Fibroblast of skin of scalp (primary cell): ENCODE measurements at places on chromosomes 5 and 9.

DNA sequence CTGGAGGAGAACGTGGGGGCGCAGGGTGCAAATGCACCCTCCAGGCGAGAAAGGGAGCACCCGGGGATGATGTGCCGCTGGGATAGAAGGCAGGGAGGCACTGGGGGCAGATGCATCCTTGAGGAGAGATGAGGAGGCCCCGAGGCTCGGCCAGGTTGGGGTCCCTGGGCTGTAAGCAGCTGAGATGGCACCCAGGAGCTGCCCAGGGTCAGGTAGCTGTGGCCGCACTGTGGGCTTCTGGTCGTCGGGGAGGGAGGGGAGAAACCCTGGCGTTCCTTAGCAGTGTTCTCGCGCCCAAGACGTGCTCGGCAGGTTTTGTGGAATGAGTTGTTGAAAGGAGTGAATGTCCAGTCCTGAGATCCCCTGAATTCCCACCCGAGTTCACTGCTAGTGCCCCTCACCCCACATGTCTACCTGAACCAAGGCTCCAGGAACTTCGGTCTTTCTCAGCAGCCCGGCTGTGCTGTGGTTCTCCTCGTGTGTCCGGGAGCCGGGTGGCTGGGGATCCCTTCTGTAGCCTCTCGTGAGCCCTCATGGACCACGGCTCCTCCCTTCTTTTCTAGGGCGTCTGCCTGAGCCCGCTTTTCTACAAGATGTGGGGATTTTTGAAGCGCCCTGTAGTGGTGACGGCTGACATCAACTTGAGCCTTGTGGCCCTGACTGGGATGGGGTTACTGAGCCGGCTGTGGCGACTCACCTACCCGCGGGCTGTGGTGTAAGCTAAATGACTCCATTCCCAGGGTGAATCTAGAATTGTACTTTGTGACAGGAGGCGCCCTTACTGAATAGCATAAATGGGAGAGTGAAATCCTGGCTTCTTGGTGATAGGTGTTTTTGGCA lies 1.1 kb downstream of the POMT1 start:
- peak; percentile 19 for DNase-seq

- DNase-seq, result no peak
Measured at GRCh38 chr5:125575891-125576505, 829.6 kb upstream of the ZNF608 start.

GRCh38 chr5:77923666-77924065 lies 147.5 kb upstream of the TBCA start:
- no peak for DNase-seq

DNA sequence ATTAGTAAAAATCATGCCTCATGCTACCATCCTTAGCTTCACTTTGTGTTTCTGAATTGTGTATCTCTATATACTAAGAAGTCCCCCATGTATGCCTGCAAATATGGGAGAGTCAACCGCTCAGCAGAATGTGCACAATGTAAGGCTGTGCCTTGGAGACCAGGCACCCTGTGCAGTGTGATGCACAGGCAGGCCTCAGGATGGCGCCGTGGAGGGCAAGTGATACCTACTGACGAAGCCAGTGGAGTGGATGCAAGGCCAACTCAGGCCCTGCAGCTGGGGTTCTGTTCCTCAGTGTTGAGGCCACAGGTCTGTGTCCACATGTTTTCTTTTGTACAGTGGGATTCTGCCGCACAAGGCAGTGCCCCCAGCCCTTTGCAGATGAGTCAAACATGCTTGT lies 28.4 kb downstream of the SYK start:
- no peak for DNase-seq

GRCh38 chr5:138082033-138082432 lies 1.8 kb upstream of the WNT8A start:
- DNase-seq, result no peak

DNA sequence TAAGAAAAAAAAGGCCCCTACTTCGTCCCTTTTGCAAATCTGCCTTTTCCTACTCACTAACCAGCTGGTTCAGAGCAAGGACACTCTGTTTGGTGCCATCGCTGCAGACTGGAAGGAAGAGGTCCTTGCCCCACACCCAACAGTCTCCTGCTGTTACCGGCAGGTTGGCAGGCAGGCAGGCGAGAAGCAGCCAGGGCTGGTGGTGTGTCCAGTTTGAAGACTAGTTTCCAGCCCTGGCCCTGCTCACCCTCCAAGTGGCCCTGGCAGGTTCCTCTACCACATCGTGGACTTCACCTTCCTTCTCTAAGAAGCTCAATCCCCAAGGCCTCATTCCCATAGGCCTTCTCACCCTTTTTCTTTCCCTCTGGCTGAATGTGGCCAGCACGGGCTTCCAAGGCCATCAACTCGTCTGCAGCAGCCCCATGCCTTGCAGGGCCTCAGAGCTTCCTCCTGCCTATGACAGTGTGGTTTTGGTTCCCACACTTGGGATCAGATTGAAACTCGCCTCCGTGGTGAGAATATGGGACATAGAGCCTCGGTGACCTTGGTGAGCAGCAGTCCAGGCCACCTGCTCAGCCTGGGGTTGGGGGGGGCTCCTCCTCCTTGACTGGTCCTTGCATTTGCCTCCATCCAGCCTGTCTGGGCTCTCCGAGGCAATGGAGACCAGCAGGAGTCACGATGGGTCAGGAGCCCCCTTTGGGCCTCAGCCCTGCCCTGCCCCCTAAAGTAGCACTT lies 22.9 kb downstream of the TGFBI start:
- DNase-seq, result no peak

DNA sequence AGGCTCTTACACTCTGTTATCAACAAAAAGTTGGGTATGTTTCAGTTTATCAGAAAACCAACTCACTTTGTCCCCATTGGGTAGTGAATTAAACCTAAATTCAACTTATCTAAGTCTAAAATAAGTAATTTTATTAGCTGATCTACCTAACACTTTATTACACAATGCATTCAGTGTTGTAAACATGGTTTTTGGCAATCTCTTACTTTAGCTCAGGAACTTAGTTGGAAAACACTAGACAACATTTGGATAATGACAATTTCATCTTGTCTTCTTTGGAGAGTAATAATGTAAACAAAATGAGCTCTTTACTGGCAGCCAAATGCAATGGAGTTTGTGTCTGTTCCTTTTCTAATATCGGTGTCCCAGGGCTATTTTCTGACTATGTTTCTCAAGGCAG lies 33.0 kb downstream of the FGF10 start:
- no peak for DNase-seq

- DNase-seq, result no peak
Measured at GRCh38 chr9:112475318-112475717, 11.3 kb upstream of the KIAA1958 start.

GRCh38 chr5:72194846-72195245 lies 87.6 kb downstream of the MAP1B start:
- no peak for DNase-seq

DNA sequence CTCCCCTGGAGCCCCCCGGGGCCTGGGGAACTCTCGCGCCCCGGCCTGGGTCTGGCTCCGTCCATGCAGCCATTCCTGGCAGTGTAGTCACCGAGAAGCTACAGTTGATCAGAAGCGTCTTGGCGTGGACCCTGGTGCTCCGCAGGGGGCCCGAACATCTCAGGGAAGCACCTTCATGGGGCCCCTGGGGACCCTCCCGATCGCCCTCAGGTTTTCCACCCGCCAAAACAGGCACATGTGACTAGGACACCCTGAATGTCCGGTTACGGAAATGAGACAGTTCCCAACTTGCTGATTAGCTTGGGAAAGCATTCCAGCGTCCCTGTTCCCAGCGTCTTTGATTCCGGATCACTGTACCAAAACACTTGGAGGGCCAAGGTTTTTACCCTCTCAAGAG lies 472 bp downstream of the FBXO4 start:
- peak; percentile 33 for DNase-seq

- no peak for DNase-seq
Measured at GRCh38 chr9:38286766-38287165, 105.7 kb upstream of the ALDH1B1 start.

- no peak for DNase-seq
Measured at GRCh38 chr5:86765778-86766502, 148.2 kb downstream of the COX7C start.

GRCh38 chr9:4117835-4118610 lies 181.8 kb downstream of the GLIS3 start:
- no peak for DNase-seq

DNA sequence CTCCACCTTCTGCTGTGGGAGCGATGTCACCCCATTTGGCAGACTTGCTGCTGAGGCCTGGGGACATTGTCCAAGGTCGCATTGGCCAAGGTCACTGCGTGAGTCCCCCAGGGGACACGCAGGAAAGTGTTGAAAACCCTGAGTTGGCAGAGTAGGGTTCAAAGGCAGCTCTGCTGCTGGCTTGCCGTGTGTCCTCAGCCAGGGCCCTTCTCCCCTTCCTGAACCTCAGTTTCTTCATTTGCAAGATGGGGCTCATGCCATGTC lies 14.0 kb downstream of the ASS1 start:
- no peak for DNase-seq

- no peak for DNase-seq
Measured at GRCh38 chr5:41870627-41871048, 413 bp upstream of the OXCT1 start.

GRCh38 chr9:133333566-133333965 lies 2.4 kb downstream of the SURF6 start:
- DNase-seq, result no peak
